Tongue (tissue), 3 donors: ENCODE measurements at places on chromosomes 7 and 10.
A peak's percentile ranks its signal among the peaks of the same experiment; 100 is the strongest.

DNA sequence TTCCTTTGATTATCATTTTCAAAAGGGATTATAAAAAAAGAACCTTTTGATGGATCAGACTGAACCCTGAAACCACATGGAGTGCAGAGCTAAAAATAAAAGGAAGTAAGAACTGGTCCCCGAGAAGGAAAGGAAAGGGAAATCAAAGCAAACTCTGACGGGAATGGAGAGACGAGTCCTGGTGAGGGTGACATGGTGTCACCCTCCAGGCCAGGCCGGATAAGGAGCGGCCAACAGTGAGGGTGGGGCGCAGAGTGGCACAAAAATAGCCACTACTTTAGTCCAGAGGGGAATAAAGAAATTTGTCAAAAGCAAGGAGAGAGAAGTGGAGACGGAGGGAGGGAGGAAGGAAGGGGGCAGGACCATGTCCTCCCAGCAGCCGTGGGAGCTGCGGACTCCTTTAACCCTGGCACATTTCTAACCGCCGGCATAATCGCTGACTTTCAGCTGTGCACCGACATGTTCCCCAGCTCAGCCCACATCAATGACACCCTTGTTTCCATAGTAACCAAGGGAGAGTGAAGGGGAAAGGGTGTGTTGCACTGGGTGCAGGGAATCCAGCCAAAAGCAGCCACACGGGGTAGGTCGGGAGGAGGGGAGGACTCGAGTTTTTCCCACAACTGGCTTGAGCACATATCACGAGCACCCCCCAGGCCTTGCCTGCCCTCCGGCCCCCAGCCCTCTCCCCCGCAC, 29.7 kb downstream of the TRIM8 start:
- peak; percentile 86 for DNase-seq

DNA sequence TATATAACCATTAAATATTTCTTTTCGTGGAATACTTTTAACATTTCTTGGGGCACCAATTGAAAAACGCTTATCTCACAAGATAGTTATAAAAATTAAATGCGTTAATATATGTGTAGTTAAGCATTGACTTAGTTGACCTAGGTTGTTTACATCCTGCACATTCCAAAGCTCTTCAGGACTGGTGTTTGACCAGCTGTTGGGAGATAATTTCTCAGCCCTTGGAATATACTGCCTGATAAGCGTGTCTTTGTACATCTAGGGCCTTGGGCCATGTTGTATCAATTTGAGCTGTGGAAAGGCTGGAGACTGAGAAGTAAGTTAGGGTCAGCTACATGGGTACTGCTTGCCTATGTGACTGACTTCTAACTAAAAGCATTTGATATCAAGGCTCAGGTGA, 90.0 kb upstream of the AOAH start:
- no peak for DNase-seq

DNA sequence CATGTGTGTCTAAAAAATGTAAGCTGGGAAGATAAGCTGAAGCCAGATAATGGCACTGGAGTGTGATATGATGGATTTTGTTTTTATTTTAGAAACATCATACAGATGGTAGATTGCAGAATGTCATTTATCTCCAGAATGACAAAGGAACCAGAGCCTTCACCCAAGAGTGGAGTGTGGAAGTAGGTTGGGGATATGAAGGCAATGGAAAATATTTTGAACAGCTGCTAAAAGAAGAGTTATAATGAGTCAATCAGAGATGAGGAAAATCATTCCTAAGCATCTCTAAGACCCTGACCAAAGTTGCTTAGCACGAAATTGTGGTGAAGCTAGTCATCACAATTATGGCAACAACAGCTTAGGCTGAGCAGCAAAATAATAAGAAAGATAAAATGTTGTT, 39.8 kb upstream of the POM121L12 start:
- no peak for DNase-seq

- DNase-seq: no peak
Measured at GRCh38 chr7:123296965-123297364, 97.2 kb upstream of the SLC13A1 start.

DNA sequence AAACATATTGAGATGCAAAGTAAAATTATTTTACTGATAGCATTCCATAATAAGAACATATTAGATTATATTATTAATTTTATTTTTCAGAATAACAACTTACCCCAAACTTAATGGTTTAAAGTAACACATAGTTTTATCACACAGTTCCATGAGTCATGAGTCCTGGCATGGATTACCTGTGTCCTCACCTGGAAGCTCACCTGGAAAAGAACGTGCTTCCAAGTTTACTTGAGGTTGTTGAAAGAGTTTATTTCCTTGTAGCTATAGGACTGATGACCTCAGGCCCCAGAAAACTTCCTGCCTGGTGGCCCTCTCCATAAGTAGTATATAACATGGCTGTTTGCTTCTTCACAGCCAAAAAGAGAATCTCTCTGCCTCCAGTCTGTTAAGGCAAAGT, 254.6 kb downstream of the TFEC start:
- DNase-seq: no peak

GRCh38 chr7:81783818-81784217, 14.0 kb upstream of the HGF start:
- DNase-seq: no peak

- DNase-seq: no peak
Measured at GRCh38 chr7:37705976-37706375, 22.4 kb downstream of the GPR141 start.

DNA sequence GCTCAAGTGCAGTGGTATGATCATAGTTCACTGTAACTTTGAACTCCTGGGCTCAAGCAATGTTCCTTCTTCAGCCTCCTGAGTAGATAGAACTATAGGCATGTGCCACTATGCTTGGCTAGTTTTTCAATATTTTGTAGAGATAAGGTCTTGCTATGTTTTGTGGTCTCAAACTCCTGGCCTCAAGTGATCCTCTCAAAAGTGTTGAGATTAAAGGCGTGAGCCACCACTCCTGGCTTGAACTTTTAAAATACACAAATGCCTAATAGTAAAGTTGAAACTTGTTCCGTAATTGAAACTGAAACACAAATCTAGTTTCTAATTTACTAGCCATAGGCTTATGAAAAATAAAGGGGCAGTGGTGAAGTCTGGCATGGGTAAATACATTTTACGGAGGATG, 65.7 kb downstream of the AP3M1 start:
- DNase-seq: no peak

- DNase-seq: no peak
Measured at GRCh38 chr10:72574636-72575035, 51.2 kb downstream of the MICU1 start.

DNA sequence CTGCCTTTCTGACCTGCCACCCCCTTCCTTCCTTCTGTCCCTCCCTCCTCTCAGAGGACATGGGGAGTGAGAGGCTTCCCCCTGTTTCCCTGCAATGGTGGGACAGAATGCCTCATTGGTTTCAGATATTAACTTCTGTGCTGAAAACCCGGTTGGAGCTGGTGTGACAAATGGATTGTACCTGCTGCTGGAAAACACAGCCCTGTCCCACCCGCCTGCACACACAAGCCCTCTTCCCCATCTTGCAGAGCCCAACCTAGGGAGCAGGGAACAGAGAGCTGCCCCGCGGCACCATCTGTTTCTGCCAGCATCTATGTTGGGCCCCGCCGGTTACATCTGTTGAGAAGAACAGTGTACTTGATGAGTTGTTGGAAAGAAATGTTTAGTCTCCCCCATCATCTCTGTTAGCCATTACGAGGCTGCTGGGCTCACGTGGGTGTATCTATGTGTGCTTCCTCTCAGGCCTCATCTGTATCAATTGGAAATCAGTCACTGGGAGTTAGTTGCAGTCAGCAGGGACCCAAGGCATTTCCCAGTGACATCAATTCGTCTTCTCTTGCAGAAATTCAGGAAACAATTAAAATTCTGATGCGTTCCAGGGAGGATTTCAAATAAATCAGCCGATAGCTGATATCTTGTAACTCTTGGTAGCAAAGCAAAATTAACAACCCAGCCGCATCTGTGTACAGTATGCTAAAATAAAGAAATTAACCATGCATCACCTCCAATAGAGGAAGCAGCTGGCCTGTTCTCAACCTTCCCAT, 725.6 kb upstream of the GALNT17 start:
- DNase-seq: peak; percentile 81

DNA sequence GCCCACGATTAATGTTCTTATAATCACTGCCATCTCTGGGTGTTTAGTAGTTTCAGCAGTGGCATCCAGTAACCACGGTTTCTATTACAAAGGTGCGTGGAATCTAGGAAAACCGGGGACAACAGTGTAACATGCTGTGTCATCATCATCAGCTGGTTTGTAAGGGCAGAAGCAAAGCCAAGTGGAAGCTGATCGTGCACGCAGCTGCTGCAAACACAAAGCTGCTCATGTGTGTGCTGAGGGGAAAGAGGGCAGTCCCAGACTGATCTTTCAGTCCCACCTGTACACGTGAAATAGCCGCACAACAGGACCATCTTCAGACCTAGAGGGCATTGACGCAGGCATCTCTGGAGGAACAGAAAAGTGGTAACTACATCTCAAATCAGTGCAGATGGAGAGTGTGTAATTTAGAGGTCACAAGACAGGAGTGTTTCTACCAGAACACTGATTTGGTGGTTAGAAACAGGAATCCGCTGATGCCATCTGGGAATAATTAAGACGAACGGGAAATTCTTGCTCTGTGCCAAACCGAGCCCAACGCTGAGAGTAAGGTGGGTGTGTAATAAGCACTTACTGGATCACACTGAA, 13.4 kb downstream of the ANKRD16 start:
- peak; percentile 34 for DNase-seq

- no peak for DNase-seq
Measured at GRCh38 chr10:33833566-33833965, 499.1 kb upstream of the NRP1 start.

- no peak for DNase-seq
Measured at GRCh38 chr10:66604195-66604594, 321.6 kb upstream of the LRRTM3 start.

DNA sequence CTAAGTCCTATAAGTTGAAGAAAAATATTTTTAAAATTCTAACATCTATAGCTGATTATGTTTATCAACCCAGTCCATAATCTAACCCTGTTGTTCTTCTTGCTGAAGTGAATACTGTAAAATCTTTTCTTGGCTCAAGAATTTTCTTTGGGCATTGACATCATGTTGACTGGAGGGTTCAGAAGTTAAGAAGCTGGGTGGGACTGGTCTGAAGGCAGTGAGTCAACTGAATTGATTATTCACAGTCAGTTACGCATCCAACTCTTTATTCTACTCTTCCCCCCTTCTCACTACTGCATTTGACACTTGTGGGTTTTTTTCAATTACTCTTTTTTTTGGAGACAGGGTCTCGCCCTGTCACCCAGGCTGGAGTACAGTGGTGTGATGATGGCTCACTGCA, 31.0 kb downstream of the DENND2A start:
- peak; percentile 76 for DNase-seq

- DNase-seq: no peak
Measured at GRCh38 chr7:24440892-24441291, 132.4 kb upstream of the PALS2 start.

DNA sequence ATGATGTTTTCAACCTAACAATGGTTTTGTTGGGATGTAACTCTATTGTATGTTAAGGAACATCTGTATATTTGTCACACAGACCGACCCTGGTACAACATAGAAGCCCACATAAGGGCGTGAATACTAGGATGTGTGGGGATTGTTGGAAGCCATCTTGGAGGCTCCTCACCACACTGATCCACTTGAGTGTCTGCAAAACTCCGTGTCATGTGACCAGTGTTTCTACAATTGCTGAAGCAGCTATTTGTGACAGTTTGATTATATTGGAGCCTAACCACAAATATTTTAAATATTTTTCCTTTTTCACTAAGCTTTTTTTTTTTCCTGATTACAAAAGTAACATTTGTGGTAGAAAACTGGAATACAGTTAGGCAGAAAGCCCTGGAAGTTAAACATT, 27.9 kb downstream of the RALA start:
- DNase-seq: no peak

DNA sequence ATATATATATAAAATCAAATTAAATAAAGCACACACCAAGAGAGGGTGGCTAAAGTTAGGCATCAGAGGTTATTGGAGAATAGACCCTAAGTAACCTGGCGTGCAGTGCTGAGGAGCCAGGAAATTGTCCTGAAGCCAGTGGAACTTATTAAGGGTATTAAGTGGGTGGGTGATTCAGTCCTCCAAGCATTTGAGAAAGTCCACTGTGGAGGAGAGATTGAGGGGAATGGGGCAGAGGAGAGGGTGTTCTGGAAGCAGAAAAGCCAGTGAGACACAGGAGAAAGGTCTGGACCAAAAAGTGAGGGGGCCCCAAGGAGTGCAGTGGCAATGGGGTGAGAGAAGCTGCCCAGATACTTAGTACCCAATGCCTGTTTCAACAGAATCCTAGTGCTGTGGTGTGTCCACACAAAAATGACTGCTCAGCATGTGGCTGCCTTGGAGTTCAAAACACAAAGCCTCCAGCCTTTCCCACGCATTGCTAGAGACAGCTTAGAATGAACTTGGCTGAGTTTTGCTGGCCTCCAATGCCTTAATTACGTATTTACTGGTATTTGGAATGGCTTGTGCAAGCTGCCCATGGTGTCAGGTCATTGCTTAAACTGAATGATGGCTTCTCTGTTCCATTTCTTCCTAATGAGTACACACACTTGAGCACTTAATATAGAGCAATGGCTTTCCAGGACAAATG, 44.9 kb upstream of the CHST15 start:
- DNase-seq: no peak

DNA sequence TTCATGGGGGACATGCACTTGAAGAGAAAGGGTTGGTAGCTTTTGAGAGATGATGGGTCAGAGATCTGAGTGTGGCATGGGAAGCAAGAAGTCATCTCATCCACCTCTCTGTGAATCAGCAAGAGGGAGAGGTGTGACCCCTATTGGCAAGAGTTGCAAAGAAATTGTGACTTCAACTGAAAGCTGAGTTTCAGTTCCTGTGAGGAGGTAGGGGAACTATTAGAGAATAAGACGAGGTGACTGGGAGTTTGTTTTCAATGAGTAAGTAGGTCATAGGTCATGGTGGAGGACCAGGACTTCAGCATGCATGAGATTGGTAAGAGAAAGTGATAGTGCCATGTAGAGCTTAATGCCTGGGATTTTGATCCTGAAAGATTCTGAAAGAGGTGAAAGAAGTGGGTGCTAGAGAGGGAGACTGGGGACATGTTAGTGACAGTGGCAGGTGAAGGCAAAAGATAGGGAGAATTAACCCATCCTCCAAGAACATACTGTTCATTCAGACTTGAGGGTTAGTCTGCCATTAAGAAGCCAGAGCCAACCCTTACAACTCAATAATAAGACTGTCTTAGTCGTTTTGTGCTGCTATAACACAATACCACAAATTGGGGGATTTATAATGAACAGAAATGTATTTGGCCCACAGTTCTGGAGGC, 75.5 kb upstream of the CAPZA2 start:
- DNase-seq: no peak
